Activated naive CD4-positive, alpha-beta T cell treated with anti-CD3 and anti-CD28 coated beads for 36 hours (primary cell): ENCODE measurements at places on chromosomes 2 and 18. TPM values are rescaled to one million over a fixed set of nuclear protein-coding genes. Genes with fewer than 3 reads are reported as not detected.

Gene C2orf80
- total RNA-seq: not detected

Gene CHRNA1
- not detected for total RNA-seq

Gene LHCGR
- not detected for total RNA-seq

Gene CCDC141
- total RNA-seq: 4.6 TPM

Gene IL37
- not detected for total RNA-seq

Gene CYS1
- total RNA-seq: not detected

Gene GKN1
- total RNA-seq: not detected

Gene CPO
- not detected for total RNA-seq

- no peak overlapping the region for H3K27ac ChIP-seq
- H3K4me1 ChIP-seq: no peaks in the 10 kb centered on the region
- no peaks in the 10 kb centered on the region for H3K36me3 ChIP-seq
- H3K4me3 ChIP-seq: no peak overlapping the region
- no peak for DNase-seq
Observed at GRCh38 chr2:188199716-188200128, 92.0 kb upstream of the GULP1 start.

DNA sequence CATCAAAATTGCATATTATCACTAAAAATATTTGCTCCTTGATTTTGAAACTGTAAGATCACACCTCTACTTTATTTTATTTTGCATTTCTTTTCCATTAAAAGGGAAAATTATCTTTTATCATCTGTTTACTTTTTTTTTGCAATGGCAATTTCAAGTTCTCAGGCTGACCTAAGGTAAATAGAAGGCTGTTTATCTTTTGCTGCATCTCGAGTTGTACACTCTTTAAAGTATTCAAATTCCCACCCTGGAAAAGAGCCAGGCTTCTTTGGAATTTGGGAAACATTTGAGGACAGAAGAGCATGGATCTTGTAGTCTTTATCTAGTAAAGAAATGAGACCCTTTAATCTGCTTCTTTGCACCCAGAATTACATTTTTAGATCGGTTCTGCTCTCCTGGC lies 645.7 kb downstream of the SLC4A3 start:
- no peak overlapping the region for H3K27ac ChIP-seq
- H3K4me1 ChIP-seq: no peaks in the 10 kb centered on the region
- DNase-seq: no peak
- no peaks in the 10 kb centered on the region for H3K36me3 ChIP-seq
- H3K4me3 ChIP-seq: no peak overlapping the region

- H3K27me3 ChIP-seq: peaks cover 9% of the 10 kb centered on the region
- no peak overlapping the region for H3K4me3 ChIP-seq
- no peak overlapping the region for H3K27ac ChIP-seq
- no peak for DNase-seq
- H3K36me3 ChIP-seq: no peaks in the 10 kb centered on the region
Observed at GRCh38 chr2:37855283-37856041, 69.6 kb upstream of the RMDN2 start.

DNA sequence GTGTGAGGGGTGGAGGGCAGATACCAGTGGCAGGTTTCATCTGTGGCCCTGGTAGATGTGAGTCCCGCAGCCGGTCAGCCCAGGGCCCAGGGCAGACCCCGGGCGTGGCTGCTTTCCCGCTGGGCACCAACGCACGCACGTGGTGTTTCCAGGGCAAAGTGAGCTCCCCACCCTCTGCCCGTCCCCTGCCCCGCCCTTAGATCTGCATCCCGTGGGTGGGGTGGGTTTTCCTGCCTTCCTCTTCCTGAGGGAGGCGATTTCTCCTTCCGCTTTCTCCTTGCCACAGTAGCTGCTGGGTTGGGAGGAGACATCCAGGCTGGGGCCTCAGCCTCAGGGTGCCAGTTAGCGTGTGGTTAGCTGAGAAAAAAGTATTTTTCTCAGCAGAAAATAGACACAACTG lies 49.6 kb downstream of the ODC1 start:
- H3K27me3 ChIP-seq: no peaks in the 10 kb centered on the region
- DNase-seq: no peak
- peaks cover 39% of the 10 kb centered on the region for H3K4me1 ChIP-seq

GRCh38 chr2:167104691-167105090 lies 216.4 kb downstream of the XIRP2 start:
- H3K36me3 ChIP-seq: no peaks in the 10 kb centered on the region
- DNase-seq: no peak

DNA sequence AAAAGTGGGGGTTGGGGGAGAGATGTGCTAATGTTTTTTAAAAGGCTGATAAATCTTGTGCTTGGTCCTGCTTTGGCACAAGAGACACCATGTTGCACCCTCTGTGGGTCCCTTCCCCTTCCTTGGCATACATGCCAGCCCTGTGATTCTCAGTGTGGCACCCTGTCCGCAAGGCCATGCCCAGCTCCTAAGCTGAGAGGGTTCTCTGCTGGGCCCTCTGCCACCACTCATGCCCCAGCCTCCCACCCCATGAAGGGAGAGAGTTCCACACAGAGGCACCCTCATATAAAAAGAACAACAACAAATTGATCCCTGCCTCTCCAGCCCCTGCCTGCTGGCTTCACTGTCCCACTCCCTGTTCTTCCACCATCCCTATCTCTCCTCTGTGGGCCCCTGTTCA lies 2.5 kb upstream of the ADCY3 start:
- no peaks in the 10 kb centered on the region for H3K27me3 ChIP-seq
- H3K4me3 ChIP-seq: no peak overlapping the region
- peaks cover 14% of the 10 kb centered on the region for H3K36me3 ChIP-seq
- H3K4me1 ChIP-seq: peaks cover 21% of the 10 kb centered on the region
- no peak overlapping the region for H3K27ac ChIP-seq

- peaks cover 33% of the 10 kb centered on the region for H3K4me1 ChIP-seq
- no peak overlapping the region for H3K4me3 ChIP-seq
- H3K36me3 ChIP-seq: no peaks in the 10 kb centered on the region
- no peaks in the 10 kb centered on the region for H3K27me3 ChIP-seq
Observed at GRCh38 chr2:105915005-105915558, 170.4 kb downstream of the NCK2 start.

DNA sequence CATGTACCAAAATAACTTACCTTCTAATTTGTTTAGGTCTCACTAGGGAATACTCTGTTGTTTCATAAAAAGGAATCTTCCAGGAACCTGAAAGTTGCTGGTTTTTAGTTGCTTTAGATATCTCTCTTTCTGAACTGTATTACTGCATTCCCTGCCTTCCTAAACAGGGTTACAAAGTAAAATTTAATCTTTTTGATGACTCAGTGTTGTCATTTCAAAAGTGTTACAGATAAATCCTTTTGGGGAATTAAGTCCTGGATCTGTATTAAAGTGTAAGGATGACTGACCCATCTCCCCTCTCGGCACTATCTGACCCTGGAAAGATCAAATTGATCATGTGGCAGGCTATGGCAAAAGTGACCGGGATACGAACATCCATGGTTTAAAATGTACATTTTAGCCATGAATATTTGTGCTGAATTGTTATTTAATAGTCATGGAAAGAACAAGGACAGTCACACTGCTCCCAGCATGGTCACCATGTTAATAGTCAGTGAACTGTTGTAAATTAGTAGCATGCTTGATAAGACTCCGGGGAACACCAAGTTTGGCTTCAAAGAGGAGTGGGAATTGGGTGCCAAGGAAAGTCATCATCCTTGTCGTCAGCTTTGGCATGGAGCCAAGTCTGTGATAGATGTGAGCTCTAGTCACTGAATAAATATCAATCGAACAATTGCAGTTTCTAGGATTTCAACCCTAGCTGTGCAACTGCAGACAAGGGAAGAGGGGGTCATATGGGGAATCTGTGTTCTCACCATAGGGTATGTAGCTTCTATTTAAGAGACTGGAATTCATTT lies 4.2 kb downstream of the PLEKHA3 start:
- no peak overlapping the region for H3K4me3 ChIP-seq
- no peak for DNase-seq
- peaks cover 39% of the 10 kb centered on the region for H3K4me1 ChIP-seq
- H3K36me3 ChIP-seq: peaks cover 16% of the 10 kb centered on the region

DNA sequence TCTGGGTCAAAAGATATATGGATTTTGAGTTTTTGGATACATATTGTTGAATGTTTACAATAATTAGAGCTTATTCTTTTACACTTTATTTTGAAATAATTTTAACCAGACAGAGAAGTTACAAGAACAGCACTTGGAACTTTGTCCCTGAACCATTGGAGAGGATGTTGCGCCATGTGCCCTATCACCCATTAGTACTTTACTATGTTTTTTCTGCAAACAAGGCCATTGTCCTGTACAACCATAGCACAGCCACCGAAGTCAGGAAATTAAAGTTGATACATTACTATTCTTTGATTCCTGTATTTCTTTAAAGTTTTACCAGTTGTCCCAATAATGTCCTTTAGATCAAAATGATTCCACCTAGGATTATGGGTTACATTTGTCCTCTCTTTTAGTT lies 188.8 kb downstream of the ACKR3 start:
- H3K4me3 ChIP-seq: no peak overlapping the region
- no peaks in the 10 kb centered on the region for H3K4me1 ChIP-seq
- H3K36me3 ChIP-seq: no peaks in the 10 kb centered on the region
- DNase-seq: no peak

GRCh38 chr2:40138314-40138713 lies 313.6 kb downstream of the SLC8A1 start:
- no peaks in the 10 kb centered on the region for H3K4me1 ChIP-seq
- H3K27ac ChIP-seq: no peak overlapping the region
- DNase-seq: no peak
- no peak overlapping the region for H3K4me3 ChIP-seq
- no peaks in the 10 kb centered on the region for H3K36me3 ChIP-seq

DNA sequence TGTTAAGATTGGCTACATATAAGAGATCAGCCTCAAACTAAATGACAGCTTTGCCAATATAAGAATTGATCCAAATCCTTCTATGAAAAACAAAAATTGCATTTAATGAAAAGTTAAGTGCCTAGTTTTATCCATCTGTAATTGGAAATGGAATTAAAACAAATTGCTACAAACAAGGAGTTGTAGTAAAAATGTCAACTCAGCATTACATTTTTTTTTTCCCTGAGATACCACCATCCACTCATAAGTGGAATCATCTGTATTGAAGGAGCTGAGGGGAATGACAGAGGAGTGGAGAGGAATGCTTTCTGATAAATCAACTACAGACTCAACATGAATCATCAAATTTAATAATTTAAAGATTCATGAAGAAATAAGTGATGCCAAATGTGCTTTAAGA lies 601.8 kb downstream of the TMEM182 start:
- DNase-seq: no peak
- H3K36me3 ChIP-seq: no peaks in the 10 kb centered on the region
- H3K27me3 ChIP-seq: no peaks in the 10 kb centered on the region
- no peak overlapping the region for H3K4me3 ChIP-seq
- no peaks in the 10 kb centered on the region for H3K4me1 ChIP-seq
- H3K27ac ChIP-seq: no peak overlapping the region

DNA sequence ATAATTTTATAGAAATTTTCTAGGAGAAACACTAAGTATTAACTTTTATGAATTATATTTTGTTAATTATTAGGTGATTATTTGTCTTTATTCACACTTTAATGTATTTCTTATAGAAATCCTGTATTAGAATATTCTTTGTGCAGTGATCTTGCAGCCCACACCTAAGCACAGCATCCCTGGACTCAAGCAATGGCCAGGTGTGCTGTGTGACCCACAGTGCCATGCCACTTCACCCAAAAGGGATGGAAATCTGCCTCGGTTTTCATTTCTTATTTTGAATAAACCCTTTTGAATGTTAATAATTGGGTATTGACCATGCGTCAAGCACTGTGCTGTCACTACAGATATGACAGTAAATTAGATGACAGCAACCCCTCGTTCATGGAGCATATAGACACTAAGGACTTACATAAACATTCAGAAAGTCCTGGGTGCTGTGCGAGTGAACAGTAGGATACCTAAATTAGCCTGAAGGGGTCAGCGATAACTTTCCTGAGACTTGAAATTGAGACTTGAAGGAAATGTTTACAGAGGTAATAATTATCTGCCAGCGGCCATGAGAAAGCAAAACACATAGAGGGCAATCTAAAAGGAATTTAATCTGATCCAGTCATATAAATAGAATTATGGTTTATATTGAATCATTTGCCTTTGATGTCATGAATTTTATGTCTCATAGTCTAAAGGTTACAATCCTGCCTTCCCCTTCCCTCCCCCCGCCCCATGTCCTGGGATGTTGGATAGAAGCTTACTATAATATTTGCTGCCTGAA lies 52.7 kb upstream of the CALCRL start:
- H3K4me3 ChIP-seq: no peak overlapping the region
- peaks cover 4% of the 10 kb centered on the region for H3K27me3 ChIP-seq
- DNase-seq: no peak

GRCh38 chr2:109057686-109058085 lies 68.7 kb upstream of the EDAR start:
- no peaks in the 10 kb centered on the region for H3K27me3 ChIP-seq
- peaks cover 43% of the 10 kb centered on the region for H3K4me1 ChIP-seq
- H3K4me3 ChIP-seq: no peak overlapping the region
- no peak overlapping the region for H3K27ac ChIP-seq

DNA sequence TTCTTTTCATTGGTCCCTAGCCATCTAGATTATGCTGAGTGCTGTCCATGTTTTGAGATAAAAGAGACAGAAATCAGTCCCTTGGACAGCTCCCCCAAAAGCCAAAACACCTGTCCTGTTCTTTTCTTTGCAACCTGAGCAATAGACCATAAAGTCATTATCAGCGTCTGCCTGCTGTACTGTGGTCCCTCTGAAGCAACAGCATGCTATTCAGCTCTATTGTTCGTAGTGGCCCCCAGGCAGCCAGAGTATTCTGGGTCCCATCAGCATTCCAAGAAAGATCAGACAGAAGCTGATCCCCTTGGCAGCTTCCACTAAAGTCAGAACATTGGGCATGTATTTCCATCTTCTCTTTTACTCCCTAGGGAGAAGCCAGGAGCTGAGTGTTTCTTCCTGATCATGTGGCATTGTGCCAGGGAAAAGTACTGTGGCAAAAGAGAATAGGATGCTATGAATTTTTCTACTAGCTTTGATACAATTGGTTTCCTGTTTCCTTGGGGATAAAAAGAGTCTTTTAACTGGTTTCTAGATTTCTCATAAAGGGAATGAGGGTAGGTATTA lies 33.6 kb upstream of the ZSWIM2 start:
- no peaks in the 10 kb centered on the region for H3K4me1 ChIP-seq
- no peaks in the 10 kb centered on the region for H3K36me3 ChIP-seq
- DNase-seq: no peak
- H3K4me3 ChIP-seq: no peak overlapping the region

DNA sequence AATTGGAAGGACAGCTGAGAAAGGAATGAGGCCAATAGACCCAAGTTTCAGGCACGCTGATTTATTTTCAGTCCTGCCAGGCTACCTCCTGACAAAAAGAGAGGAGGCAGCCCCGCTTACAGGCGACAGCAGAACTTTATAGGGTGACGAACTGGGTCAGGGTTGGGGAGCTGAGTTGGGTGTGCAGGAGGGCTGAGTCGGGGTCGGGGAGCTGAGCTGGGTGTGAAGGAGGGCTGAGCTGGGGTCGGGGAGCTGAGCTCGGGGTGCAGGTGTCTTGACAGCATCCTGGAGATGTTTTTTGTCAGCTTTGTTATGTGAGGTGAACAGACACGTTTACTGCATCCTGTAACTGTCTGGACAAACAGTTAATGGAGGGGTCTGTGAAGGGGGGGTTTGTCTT lies 342.2 kb downstream of the ADCYAP1 start:
- no peak overlapping the region for H3K27ac ChIP-seq
- no peaks in the 10 kb centered on the region for H3K4me1 ChIP-seq
- DNase-seq: no peak
- H3K36me3 ChIP-seq: no peaks in the 10 kb centered on the region
